ENCODE measurements at places on chromosomes 1 and 21. TPM values are rescaled to one million over a fixed set of nuclear protein-coding genes. Genes with fewer than 3 reads are reported as not detected.

CA6 gene
- not detected for total RNA-seq

IGFN1 gene
- 0.63 TPM for total RNA-seq

SLAMF1 gene
- not detected for total RNA-seq

SAMSN1 gene
- not detected for total RNA-seq
